Stimulated activated CD4-positive, alpha-beta T cell treated with anti-CD3 and anti-CD28 coated beads, Interleukin-15, amount 100 ng/mL, for 1 hour (primary cell): ENCODE measurements at places on chromosomes 6 and 20.

GRCh38 chr6:74931558-74931957 lies 274.3 kb downstream of the COL12A1 start:
- no peak for DNase-seq

DNA sequence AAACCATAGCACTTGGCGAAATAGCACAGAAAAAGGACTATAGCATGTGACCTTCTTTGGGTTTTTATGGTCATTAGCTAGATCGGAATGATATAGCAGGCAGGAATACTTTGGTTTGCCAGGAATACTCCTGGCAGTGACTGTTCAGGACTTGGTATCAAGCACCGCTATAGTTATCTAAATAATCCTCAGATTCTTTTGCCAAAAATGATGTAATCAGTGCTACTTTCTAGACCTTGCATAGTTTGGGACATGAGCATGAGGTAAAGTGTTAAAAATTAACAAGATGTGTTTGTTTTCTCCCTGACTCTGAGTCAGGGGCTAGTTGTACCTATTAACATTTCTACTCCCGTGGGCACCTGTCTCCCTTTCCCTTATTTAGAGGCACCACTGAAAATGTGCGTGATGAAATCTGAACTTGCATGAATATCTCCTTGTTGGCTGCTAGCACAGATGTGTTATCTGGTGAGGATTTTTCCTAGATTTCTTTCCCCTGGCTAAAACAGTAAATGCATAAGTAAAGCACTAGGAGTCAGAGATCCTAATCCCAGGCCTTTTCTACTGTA lies 511.0 kb downstream of the CDKAL1 start:
- no peak for DNase-seq

- DNase-seq: no peak
Measured at GRCh38 chr20:47878601-47879027, 93.3 kb upstream of the SULF2 start.

GRCh38 chr6:135658481-135658880 lies 160.9 kb upstream of the AHI1 start:
- no peak for DNase-seq

GRCh38 chr20:53371216-53371615 lies 222.4 kb downstream of the ZNF217 start:
- no peak for DNase-seq

DNA sequence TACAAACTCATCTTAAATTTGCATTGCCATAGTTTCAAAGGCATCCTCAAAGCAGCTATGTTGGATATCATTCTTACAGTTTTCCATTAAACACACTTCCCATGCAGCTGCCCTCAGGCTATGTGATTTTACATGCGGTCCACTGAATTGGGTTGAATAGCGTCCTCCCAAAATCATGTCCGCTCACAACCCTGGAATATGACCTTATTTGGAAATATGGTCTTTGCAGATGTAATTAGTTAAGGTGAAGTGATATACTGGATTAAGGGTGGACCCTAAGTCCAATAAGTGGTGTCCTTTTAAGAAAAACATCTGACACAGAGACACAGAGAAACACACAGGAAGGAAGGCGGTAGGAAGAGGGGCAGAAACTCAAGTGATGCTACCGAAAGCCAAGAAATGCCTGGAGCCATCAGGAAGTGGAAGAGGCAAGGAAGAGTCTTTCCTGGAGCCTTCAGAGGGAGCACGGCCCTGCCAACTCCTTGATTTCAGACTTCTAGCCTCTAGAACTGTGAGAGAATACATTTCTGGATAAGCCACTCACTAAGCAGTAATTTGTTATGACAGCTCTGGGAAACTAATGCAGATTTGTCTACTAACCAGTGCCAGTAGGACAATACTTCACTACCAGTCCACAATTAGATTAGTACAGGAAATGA lies 42.7 kb upstream of the NHSL1 start:
- DNase-seq: no peak

DNA sequence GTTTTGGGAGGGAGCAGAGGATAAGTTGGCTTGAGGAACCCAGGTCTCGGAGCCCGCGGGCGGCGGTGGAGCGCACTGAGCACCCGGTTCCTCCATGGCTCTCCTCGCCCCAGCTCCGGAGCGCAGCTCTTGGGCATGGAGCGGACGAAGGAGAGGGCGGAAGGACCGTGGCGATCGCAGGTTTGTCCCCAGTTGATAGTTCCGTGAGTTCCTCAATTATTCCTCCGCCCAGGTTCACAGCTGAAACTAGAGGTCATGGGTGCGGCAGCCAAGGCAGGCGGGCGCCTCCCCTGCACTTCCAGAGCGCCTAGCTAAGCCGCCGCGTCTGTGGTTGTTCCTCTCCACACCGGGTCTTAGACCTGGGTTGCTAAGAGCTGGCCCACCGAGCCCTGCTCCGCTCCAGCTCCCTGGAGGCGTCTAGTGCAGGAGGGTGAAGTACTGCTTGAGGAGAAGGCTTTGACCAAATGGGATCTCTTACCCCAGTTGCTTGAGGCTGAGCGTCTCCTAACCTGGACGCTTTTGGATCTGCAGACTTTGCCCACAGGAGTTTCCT lies at the start of gene HTR1B:
Gene HTR1B, minus strand, starts transcription at position 184 of the 553 bp plus-strand sequence. Its CDS starts 88 bp downstream, at position 96.
- no peak for DNase-seq

- no peak for DNase-seq
Measured at GRCh38 chr20:53652859-53653517, 59.3 kb upstream of the ZNF217 start.

GRCh38 chr20:9129756-9130155 lies 60.9 kb downstream of the PLCB4 start:
- no peak for DNase-seq

- no peak for DNase-seq
Measured at GRCh38 chr6:4914420-4915159, 89.2 kb downstream of the RPP40 start.

GRCh38 chr20:32891926-32892660 lies 33.4 kb downstream of the EFCAB8 start:
- no peak for DNase-seq

- DNase-seq: no peak
Measured at GRCh38 chr6:167349631-167350274, 24.9 kb downstream of the TTLL2 start.

GRCh38 chr6:18656506-18656905 lies 269.4 kb downstream of the RNF144B start:
- DNase-seq: no peak

GRCh38 chr6:73969971-73970970 lies 274.3 kb downstream of the CD109 start:
- DNase-seq: no peak

DNA sequence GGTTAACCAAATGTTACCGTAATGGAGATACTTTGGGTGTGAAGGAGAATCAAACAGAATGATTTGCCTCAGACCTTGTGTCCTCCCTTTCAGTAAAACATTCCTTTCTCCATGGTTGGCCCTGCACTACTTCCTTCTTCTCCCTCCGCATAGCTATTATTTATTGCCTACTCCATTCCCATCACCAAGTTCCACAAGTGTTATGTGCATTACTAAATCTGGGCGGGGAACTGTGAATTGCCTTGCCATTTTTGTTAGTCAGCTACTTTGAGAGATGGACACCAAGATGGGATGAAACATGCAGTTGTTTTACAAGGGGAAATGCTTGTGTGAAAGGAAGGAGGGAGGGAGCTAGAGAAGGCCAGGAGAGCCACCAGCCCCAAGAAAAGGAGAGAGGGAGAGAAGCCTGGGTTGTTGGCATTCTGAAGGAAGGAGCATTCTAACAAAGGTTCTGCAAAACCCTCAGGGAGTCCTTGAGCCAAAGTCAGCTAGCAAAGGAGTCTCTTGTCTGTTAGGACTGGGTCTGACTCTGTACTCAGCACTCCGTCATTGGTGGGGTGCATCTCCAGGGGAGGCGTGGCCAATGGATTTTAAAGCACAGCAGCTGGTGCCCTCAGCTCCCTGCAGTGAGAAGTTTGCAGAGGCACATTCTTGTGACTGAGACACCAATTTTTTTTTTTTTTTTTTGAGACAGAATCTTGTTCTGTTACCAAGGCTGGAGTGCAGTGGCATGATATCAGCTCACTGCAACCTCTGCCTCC lies 83.6 kb upstream of the CHD6 start:
- no peak for DNase-seq

DNA sequence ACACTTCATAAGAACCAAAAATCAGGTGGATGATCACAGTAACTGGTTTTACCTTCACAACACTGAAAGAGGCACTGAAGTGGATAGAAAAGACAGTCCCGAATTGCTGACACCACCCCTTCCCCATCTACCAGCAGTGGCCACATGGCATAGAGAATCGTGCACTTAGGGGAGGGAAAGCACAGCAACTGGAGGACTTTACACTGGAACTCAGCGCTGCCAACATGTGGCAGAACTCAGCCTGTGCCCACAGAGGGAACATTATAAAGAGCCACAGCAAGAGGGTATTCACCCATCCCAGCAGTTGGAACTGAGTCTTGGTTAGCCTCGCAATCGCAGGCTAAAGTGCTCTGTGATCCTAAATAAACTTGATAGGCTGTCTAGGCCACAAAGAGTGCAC lies 6.5 kb upstream of the KIAA1586 start:
- no peak for DNase-seq

GRCh38 chr6:161273274-161273751 lies 548 bp downstream of the AGPAT4 start:
- DNase-seq: no peak

DNA sequence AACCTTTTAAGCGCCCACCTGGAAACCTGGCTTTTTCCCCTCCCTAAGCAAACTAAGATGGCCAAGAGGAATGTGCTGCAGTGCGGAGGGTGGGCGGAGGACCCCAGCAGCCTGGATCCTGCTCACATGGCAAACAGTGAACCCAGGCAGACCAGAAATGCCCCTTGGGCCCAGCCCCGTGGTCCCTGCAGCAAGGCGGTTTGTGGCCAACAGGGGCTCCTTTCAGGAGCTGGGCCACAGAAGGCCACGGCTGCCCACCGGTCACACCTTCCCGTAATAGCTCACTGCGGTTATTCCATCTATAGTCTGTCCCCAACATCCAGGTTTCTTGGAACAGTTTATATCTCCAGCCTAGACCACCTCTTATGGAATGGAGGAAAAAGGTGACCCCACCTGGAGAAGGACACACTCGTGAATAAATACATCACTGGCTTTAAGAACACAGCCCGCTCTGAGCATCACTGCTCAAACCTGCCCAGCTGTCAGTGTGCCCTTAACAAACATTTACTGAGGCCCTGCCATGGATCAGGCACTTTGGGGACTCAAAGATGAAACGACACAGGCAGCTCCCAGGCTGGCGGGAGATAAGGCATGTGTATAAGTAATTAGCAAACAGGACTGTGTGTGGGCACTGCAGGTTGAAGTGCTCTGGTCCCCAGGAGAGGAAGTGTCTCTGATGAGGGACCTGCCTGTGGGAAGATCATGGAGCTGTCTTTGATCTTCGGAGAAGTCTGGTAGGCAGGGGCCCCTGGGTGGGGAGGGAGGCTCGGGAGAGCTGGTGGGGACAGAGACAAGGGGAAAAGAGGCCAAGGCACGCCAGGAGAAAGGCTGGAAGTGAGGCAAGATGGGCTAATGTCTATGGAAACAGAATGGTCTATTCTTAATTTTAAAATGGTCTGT lies 3.2 kb upstream of the TUBB1 start:
- DNase-seq: no peak

- no peak for DNase-seq
Measured at GRCh38 chr6:132820629-132821381, 6.4 kb downstream of the RPS12 start.

DNA sequence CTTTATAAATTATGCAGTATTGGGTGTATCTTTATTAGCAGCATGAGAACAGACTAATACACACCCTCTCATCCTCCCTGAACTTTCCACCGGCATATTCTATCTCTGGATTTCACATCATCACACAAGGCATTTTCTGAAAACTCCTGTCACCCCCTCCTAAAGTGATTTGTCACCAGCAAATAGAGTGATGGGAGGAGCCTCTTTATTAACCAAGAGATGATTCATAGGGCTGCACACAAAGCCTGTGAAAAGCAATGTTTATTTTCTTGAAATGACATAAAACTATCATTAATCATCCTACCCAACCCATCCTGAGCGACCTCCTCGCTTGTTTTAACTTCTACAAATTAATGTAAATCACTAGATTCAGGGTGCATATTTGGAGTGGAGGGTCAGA lies 394.7 kb upstream of the SULF2 start:
- DNase-seq: no peak

DNA sequence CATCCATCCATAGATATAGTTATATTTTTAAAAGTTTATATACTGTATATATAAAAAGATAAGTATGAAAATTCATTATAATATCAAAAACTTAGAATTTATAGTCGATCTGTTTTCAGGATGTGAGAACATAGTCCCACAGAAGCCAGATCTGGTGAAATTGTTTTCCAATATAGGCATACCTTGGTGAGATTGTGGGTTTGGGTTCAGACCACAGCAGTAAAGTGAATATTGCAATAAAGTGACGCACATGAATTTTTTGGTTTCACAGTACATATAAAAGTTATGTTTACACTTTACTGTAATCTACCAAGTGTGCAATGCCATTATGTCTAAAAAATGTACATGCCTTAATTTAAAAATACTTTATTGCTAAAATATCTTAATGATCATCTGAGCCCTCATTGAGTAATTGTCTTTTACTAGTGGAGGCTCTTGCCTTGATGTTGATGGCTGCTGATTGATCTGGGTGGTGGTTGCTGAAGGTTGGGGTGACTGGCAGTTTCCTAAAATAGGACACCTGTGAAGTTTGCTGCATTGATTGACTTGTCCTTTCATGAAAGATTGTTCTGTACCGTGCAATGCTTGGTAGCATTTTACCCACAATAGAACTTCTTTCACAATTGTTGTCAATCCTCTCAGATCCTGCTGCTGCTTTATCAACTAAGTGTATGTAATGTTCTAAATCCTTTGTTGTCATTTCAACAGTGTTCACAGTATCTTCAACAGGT lies 29.8 kb downstream of the AIG1 start:
- DNase-seq: no peak

DNA sequence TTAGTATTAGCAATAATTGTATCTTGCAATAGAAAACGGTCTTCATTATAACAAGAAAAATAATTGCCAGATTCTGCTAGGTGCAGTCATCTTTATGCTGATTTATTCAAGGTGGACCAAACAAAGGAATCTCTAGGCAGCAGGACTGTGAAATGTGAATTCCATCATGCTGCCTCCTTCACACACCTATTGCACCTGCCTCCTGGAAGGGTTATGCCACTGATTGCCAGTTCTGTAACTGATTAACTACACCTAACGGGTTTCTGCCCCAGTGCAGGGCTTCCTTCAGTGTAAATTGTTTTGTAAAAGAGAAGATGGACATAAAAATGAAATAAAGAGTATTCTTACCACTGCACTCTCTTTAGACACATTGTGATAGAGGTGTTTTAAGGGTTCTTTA lies 96.1 kb downstream of the FOXO3 start:
- no peak for DNase-seq

GRCh38 chr6:33936886-33937285 lies 133.1 kb upstream of the MLN start:
- DNase-seq: no peak

GRCh38 chr20:63418617-63419016 lies 53.8 kb downstream of the KCNQ2 start:
- no peak for DNase-seq

- DNase-seq: no peak
Measured at GRCh38 chr6:80439721-80440470, 333.4 kb downstream of the BCKDHB start.
